ENCODE measurements at places on chromosomes 3 and 15.

GRCh38 chr3:30631243-30631904 lies 25.0 kb downstream of the TGFBR2 start:
- peak; percentile 38 for DNase-seq

- DNase-seq = no peak
Observed at GRCh38 chr3:43692085-43692855, 1.5 kb downstream of the ABHD5 start.

DNA sequence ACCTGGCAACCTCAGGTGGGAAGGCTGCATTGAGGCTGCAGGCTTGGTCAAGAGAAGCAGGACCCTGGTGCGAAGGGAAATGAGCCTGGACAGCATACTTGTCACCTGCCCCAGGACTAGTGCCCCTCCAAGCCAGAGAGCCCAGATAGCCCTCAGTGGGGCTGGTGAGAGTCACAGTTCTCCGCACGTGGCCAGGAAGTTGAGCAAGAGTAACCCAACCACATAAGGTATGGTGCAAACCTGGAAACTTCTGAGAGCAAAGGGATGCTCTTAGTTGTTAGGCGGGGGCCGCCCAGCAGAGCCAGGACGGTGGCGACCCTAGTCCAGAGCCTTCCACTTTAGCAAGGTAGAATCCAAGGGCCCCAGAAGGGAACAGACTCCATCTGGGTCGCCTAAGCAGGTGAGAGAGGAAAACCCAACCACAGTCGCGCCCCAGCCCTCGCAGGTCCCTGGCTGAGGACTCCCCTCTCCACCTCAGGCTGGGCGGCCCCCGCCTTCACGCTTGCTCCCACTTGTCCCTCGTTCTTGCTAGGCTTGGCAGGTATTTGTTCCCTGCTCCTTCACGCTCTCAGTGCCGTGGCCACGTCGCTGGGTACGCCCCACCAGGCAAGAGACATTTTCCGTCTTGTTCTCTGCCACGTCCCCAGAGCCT lies 1.1 kb upstream of the VPS18 start:
- no peak for DNase-seq

- DNase-seq = no peak
Observed at GRCh38 chr3:111676211-111677006, 81.3 kb upstream of the ZBED2 start.

DNA sequence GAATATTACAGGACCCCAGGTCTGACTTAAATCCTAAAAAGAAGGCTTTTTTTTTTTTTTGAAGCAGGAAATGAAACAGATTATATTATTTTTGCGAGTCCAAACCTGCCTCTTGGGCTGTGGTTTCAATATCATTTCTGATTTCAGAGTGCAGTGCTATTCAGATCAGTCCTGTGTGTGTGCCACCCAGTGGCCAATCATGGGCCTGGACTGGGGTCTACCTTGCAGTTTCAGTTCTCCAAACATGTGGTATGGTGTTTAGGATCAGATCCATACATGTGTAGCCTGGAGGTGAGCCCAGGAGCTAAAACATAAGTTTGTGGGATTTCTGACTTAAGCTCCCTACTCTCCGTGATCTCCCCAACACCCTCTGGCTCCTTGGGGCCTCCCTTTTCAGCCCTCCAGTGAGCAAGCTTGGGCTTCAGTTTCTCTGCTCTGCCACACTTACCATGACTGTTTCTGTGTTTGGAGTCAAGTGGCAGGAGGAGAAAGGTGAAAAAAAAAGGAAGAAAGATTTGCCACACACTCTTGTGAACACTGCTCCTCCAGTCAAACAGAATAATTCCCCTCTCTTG lies 12.1 kb upstream of the THSD4 start:
- DNase-seq = no peak

GRCh38 chr15:71218272-71218805 lies 103.1 kb downstream of the THSD4 start:
- DNase-seq = no peak

DNA sequence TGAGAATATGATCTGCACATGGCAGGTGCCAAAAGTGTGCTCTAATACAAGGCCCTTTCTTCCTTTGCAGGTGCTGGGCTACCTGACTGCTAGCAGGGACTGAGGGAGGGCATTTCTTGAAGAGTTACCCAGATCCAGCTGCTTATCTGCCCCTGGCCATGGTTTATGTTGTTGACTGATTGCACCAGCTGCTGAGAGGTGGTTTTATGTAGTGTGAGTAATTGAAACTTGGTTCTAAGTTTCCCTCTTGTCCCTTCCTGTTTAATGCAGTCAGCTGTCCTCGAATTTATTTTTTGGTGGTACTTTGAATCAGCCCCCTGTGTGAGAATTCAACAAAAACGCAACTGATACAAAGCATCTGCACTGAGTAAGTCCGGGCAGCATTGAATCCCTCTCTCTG lies 288.3 kb upstream of the C2CD4B start:
- no peak for DNase-seq

GRCh38 chr15:40407330-40407990 lies 1.9 kb downstream of the IVD start:
- no peak for DNase-seq

GRCh38 chr3:173743516-173743915 lies 346.0 kb downstream of the NLGN1 start:
- no peak for DNase-seq

DNA sequence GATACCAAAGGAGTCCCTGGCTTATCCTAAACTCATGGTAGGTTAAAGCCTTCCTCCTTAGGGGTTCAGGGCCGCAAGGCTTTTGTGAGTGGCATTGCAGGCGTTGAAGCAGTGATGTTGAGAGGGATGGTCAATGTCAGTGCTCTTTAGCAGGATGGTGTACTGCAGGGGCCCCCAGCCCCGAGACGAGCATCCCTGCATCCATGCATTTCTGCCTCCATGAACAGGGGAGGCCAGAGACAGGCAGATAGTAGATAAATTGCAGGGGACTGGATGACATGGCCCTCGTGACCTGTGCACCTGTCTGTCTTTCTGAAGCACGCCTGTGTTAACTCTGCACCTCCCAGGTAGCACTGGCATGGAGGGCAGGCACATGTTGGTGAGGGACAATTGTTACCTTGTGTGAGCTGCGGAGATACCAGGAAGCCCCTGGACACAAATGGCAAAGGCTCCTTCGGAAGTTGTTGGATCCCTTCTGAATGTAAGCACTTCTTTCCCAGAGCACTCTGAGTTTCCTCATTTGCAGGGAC lies 133.5 kb downstream of the SNRPN start:
- DNase-seq = no peak

DNA sequence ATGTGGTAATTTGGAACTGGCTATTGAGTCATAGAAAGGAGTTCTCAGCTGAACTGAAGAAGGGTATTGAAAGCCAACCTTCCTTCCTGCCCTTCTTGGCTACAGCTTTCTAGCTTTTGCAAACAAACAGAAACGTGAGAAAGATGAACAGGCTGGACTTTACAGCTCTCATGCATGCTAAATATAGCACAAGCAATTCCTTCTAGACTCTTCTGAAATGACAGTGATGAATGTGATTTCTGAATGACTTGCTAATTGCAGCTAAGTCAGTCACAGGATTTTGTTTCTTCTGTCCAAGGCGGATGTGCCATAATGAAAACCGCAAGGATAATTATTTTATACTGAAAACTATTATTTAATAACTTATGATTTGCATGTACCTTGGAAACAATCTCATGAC lies 36.3 kb downstream of the BCHE start:
- DNase-seq = no peak

DNA sequence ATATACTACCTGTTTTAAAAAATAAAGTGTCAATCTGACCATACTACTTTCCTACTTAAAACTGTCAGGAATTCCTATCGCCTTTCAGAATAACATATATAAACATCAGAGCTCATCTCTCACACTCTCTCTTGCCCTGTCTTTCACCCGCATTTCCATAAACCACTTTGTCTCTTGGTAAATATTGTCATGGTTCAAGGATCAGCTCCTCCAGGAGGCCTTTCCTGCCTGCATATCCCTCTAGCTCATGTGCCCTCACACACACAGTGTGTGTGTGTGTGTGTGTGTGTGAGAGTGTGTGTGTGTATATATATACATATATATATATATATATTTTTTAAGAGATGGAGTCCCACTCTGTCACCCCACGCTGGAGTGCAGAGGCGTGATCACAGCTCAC lies 6.7 kb downstream of the SUMF1 start:
- no peak for DNase-seq

DNA sequence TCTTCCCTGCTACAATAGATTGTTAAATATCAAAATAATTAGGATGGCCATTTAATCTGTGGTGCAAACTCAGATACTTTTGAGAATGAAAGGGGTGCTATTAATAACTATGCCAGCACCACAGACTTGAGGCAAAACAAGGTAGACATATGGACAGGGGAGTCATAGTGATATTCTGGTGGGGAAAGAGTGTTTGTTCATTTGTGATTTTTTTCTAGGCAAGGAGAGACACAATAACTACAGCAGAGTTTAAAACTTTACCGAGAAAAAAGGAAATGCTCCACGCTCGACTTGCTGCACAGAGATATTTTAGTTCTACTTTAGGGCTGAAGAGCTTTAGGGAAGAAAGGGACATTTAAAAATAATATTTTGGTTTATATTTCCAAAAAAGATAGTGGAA lies 611.2 kb upstream of the GRM7 start:
- DNase-seq = no peak

DNA sequence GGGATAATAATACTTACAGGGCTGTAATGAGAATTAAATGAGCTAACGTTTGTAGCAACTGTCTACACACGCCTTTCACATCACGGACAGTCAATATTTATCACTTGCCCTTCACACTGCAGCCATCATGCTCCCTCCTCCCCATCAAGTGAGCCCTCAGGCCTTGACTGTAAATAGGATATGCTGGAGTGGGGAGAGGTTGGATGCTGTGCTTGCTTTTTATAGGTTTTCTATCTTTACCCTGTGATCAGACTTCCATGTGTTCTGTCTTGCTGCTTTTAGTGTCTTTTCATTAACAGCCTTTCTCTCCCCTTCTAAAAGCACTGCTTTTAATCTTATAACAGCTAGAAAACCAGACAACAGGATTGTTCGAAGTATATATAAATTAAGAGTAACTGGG lies 12.8 kb upstream of the MAGEF1 start:
- no peak for DNase-seq

DNA sequence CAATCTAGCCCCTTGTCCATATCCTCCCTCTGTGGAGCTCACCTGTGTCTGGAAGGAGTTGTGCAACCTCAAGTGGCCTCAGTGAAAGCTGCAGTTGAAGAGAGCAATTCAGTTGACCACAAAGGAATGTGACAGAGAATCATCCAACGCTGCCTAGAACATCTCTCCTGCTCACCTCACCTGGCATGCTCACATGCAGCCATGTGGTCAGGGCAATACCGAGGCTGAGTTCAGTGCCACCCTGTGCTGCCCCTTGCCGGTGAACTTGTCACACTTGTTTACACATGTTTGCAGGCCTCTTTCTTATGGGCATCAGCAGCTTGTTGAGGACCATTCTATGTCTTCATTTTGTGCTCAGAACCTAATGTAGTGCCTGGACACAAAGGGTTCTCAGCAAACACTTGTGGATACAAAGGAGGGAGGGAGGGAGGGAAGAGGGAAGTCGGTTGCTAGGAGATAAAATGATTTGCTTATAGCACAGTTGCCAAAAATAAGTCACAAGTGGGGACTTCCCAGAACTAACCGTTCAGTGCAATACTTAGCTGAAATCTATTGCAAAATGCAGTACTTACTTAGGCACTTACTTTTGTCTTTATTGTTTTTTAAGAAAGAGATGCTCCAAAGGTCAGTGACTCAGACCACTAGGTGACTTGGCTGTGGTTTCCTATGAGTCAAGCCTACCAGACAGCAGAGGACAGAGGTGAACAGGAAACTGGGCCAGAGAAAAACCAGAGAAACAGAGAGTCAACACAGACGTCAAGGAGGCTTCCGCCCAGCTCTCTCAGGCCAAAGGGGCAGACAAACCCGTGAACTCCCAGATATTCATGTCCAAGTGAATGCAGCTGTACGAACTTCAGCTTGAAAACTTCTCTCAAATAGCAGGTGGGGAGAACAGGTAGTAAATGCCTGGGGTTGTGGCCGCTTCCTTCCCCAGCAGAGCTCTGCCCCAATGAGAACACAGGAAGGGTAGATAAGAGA lies 227.8 kb upstream of the CTNNB1 start:
- DNase-seq = peak; percentile 95

DNA sequence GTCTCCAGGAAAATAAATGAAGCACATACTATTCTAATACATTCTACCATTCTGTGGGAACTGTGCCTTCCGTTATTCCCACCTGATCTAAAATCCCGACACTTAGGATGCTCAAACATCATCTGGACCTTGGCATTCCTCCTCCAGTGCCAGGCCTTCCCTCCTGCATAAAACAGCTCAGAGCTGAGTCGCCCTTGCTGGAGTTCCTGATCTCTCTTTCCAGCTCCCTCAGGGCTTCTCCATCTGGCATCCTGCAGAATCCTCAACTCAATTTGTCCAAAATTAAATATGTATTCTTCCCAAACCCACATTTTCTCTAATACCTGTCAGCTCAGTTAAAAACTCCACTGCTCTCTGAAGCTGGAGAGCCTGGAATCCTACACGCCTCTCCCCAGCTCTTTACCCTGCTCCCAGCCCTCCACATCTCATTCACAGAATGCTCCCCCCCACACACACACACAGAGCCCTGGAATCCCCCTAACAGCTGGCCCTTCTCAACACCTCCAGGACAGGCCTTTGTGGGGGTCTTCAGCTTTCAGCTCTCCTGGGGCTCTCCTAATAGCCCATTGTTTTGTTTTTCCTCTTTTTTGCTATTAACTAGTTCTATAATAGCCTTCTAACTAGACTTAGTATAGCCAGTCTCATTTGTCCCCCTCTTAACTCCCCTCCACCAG lies 78.5 kb downstream of the HMG20A start:
- no peak for DNase-seq

DNA sequence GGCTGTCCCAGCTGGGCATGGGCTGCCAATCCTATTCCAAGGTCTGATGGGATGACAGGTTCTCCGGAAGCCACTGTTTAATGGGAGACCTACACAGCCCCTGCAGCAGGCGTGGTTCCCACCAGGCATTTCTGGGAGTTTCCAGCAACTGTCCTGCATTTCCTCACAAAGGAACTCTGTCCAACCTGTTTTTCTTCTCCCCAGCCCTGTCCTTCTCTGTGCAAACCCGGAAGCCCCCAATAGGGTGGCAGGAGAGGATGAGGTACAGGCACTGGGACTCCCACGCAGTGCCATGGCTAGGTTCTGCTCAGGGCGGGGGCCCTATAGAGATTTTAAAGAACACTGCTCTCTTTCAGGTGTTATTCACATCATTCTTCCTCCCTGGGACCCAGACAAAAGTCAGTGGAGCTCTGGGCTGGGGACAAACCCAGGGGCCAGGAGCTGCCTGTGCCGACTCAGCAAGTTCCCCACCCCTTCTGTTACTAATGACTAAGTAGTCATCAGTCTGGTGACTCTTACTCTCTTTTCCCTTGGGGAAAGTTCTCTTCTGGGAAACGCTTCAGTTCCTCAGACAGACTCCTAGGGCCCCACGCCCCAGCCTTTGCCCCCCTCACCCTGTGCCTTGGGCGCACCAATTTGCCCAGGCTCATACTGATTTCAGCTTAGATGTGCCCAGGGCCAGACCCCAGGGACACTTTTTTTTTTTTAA lies 97.7 kb downstream of the CD47 start:
- DNase-seq = no peak

DNA sequence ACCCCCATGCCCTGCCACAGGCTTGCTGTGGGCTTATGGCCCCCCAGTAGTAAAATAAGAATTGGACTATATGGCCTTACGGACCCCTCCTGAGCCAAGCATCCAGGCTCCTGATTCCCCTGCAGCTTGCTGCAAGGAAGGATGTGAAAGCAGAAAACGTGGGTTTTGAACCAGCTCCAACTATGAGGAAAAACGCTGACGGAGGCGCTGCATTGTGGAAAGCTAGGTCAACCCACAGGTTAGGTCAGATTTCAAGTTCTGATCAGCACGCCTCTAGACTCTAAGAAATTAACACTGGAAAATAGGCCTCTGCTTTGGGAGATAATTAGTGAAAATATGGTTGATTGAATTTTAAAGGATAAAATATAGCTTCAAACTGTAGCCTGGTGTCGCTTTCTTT lies 195.4 kb upstream of the HES1 start:
- DNase-seq = no peak

All from SIG-M5 (cell line).